Suppressor macrophage treated with lipopolysaccharide for 4 hours (primary cell): ENCODE measurements at places on chromosomes 7 and 10.

DNA sequence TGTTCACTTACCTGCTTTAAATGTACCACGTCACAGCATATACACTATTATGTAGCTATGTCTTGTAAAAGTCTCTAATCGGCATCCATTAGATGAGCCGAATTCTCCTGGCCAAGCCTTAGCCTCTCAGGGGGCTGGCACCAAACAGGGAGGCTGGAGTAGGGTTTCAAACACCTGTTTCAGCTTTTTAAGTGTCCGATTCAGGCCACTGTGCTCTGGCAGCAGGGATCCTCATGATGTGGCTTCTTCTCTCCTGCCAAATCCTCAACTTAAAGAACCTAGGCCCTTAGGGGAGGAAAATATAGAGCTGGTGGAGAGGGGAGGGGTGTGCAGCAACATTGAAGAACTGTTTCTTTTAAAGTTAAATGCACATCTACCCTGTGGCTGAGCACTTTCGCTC, 68.5 kb upstream of the NFKB2 start:
- DNase-seq = no peak

GRCh38 chr7:137801003-137801402, 45.8 kb downstream of the DGKI start:
- DNase-seq = peak; percentile 52

- DNase-seq = no peak
These were observed 90.1 kb downstream of the HIF1AN start for GRCh38 chr10:100625816-100626215.

GRCh38 chr7:85695533-85695932, 508.7 kb upstream of the SEMA3D start:
- DNase-seq = no peak

DNA sequence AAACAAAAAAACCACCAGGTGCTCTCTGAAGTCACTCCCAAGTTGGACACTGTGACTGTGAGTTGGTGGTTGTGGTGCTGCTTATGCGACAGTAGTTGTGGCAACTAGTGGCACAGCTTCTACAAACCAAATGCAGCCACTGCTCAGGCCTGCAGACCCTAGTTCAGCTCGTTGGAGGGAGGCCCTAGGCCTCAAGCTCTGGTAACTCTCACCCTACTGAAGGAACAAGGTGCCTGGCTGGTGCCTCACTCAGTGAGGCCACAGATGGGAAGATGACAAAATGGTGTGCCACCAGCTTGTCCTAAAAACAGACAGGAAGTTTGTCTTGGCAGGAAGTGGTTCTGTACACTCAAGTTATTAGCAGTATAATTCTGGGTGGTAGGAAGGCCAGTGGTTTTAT, 45.3 kb upstream of the RAPGEF5 start:
- no peak for DNase-seq

- DNase-seq = no peak
These were observed 567 bp upstream of the EPO start for GRCh38 chr7:100719523-100720278.

DNA sequence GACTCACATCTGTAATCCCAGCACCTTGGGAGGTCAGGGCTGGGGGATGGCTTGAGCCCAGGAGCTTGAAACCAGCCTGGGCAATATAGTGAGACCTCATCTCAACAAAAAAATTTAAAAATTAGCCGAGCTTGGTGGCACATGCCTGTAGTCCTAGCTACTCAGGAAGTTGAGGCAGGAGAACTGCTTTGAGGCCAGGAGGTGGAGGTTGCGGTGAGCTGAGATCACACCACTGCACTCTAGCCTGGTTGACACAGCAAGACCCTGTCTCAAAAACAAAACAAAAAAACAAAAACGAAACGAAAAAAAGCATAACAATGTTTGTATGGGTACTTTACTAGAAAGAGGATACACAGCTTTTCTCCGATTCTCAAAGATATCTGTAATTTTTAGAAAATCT, 31.8 kb downstream of the WNT16 start:
- no peak for DNase-seq

DNA sequence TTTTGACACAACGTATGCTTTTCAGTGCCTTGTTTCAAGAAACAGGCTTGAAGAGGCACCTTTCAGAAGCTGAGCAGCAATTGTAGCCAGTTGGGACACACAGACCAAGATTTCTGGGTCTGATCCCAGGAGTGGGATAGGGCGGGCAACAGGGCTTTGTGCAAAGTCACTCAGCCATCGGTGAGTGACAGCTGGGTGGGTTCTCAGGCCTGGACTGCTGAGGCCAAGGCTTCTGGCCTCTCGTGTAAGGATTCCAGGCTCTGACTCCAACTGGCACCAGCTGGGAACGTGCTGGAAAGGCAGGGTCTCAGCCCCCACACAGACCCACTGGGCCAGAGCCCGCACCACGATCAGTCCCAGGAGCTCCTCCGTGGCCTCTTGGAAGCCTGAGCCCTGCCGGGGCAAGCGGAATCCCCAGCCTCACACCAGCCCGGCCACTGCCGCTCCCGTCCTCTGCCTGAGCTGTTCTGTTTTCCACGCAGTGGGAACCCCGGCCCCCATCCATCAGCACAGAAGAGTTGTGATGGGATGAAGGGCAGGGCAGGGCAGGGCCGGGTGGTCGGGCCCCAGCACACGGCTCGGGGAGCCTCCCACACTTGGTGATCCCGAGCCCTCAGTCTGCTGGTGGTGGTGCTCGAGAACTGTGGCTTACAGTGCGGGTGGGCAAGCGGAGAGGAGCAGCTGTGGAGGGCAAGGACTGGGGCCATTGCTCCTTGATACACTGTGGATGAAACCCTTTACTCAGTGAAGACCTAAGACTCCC, 46.8 kb downstream of the VIPR2 start:
- DNase-seq = no peak

DNA sequence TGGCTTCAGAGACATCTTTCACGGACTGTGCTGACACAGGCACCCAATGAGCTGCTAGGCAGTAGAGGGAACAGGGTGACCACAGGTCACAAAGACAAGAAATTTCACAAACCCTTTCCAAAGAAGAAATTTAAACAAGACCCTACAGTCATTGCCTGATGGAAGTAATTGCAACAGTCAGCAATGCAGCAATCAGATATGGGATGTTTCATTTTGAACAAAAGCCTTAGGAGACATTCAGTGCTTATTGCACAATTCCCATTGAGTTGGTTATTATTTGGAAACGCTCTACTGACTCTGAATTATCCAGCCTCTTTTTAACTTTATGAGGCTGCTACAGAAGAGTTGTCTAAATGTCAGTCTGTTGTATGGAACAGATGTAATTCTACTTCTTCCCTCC, 85.5 kb downstream of the ETV1 start:
- DNase-seq = peak; percentile 9

- no peak for DNase-seq
These were observed 185.4 kb upstream of the PFKP start for GRCh38 chr10:2881720-2882620.

DNA sequence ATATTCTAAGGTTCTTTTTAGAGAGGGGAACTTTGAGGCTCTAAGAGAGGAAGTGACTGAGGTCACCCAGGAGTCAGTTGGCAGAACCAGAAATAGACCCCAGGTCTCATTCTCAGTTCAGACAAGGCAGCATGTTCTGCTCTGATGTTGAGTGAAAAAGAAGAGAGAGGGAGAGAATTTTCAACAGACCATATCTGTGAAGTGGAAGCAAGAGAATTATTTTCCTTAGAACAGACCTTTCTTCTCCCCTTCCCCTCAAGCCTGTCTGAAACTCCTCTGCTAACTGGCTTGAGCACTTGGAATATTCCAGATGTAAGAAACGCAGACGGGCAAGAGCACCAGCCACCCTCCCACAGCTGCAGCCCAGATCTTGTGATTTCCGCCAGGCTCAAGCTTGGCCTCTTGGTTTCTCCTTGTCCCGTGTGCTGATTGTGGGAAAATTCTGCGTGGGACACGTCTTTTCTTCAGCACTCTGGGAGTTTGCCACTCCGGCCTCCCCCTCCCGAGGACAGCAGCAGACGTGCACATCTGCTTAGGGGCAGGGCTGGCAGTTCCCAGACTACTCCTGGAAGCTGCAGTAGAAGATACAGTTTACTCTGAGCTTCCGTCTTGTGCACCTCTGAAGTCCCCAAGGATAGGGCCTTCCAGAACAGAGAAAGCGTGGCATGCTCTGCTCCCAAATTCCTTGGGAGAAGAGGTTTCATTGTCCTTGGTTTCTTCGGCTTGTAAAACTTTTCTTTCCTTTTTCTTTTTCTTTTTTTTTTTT, 22.7 kb upstream of the IKZF1 start:
- peak; percentile 71 for DNase-seq

GRCh38 chr7:20412032-20412431, 81.3 kb downstream of the ITGB8 start:
- peak; percentile 51 for DNase-seq

GRCh38 chr10:93403152-93404047, 78.7 kb downstream of the MYOF start:
- DNase-seq = no peak

GRCh38 chr10:132122097-132122861, 56.5 kb downstream of the JAKMIP3 start:
- DNase-seq = no peak

- DNase-seq = peak; percentile 48
These were observed 9.5 kb upstream of the TSGA13 start for GRCh38 chr7:130695840-130696239.

DNA sequence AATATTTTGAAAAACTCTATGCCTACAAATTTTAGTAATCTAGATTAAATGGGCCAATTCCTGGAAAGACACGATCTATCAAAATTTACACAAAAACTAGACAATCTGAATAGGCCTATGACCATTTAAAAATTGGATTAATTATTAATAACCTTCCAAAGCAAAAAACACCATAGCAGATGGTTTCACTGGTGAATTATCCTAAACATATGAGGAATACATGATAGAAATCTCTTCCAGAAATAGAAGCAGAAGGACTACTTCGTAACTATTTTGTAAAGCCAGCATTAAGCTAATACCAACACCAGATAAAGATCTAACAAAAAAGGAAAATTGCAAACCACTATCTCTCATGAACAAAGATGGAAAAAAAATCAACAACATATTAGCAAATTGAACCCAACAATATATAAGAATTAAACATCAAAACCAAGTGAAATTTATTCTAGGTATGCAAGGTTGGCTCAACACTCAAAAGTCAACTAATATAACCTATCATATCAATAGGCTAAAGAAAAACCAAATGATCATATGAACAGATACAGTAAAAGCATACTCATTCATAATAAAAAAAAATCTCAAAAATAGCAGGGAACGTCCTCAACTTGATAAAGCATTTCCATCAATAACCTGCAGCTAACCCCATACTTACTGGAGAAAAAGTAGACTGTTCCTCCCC, 16.3 kb downstream of the WASL start:
- no peak for DNase-seq

DNA sequence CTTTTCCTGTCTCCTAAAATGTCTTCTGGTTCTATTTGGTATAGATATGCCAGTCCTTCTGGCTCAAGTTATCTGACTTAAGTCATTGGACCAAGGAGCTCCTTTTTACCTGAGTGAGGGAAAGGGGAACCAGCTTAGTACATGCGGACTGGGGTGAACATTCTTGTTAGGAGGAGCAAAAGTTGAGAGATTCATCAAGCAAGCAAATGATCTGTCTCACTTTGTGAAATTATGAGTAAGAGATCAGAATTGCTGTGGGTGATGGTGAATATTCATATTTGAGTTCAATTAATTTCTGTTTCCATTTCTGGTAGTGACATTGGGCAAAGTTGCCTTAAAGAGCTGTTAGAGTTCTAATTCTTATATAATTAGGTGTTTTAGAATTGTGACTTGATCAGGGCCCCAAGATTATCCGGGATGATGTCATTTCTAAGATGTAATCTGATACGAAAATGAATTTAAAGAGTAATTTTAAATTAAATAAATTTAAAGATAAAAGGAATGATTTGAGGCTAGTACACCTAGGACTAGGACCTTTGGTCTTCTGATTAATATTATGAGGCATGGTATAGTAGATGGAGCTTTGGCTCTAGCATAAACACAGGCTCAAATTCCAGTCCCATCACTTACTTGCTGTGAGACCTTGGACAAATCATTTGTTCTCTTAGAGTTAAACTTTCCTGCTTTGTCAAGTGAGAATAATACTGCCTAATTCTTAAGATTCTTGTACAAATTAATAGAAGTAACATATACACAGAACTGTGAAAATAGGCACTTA, 60.4 kb upstream of the STRIP2 start:
- DNase-seq = no peak

DNA sequence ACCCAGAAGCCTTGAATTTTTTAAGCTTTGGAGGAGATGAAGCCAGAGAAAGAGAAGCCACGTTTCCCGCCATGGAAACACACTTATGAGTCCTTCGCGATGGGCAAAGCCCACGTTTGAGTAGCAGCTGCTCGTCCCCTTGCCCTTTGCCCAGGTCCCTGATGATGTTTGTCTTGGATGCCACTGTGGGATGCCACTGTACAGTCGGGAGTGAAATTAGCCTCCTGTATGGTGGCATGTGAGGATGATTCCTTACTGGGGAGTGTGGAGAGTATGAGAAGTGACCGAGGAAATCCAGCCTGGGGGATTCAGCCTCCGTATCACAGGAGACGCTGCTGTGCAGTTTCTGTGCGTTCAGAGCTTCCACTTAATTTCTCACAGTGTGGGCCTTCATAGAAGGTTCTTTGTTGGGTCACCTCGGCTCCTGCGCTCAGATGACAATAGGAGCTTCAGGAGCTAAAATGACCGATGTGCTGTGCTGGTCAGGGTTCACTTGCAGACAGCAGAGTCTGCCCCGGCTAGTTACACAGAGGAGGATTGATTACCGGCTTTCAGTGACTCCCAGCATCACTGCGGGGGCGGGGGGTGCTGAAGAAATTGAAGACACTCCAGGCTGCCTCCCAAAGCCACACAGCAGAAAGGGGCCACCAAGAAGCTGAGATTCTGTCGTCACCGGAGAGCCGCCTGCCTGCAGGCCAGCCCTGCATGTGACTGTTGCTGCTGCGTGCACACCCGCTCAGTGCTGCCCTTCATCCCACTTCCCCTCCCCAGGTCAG, 122.1 kb upstream of the SFMBT2 start:
- DNase-seq = no peak

GRCh38 chr7:83520726-83521125, 128.2 kb downstream of the SEMA3E start:
- no peak for DNase-seq

DNA sequence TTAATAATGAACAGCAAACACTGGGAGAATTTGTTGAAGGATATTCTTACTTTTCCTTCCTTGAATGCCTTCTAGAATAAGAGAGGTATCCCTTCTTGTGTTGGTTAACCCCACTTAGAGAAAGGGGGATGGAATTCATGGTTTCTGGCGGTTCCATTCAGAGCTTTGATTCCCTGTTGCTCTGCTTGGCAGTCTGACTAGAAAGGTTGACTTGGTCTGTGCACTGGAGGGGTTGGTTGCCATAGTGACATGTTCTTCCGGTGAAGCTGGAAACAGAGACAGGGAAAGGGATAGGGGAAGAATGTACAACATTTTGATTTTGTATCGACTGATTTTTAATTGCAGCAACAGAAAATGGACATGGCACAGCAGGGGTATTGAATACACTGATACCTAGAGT, 2.5 kb downstream of the TMEM178B start:
- no peak for DNase-seq

DNA sequence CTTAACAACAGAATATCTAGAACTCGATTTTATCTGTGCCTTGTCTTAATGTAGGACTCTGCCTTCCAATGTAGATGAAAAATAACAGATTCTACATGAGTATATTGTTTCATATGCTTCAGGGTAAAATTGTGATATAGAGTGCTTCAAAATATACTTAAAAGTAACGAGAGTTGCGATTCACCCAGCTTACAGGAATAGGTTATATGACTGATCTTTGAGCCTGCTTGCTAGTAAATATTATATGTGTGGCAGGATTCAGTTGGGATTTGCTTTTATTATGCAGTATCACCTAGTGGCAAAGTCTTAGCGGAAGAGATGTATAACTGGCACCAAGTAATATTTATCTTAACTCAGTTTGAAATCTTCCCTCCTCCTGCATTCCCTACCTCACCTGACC, 183.3 kb downstream of the SEMA3E start:
- DNase-seq = no peak

GRCh38 chr10:131943021-131943814, 38.5 kb downstream of the BNIP3 start:
- DNase-seq = peak; percentile 9
